Endothelial cell of umbilical vein (primary cell): ENCODE measurements at places on chromosomes 16 and 17.
A peak's percentile ranks its signal among the peaks of the same experiment; 100 is the strongest.

GRCh38 chr17:78785663-78786057 is 3.6 kb upstream of the CYTH1 start:
- DNase-seq, result no peak

- no peak for DNase-seq
Observed at GRCh38 chr17:8222380-8222629, 11.9 kb upstream of the AURKB start.

- DNase-seq, result no peak
Observed at GRCh38 chr16:85403693-85404092, 209.4 kb upstream of the GSE1 start.

- no peak for DNase-seq
Observed at GRCh38 chr17:78528541-78528940, 48.7 kb downstream of the DNAH17 start.

- no peak for DNase-seq
Observed at GRCh38 chr16:77295896-77296295, 96.7 kb downstream of the SYCE1L start.

DNA sequence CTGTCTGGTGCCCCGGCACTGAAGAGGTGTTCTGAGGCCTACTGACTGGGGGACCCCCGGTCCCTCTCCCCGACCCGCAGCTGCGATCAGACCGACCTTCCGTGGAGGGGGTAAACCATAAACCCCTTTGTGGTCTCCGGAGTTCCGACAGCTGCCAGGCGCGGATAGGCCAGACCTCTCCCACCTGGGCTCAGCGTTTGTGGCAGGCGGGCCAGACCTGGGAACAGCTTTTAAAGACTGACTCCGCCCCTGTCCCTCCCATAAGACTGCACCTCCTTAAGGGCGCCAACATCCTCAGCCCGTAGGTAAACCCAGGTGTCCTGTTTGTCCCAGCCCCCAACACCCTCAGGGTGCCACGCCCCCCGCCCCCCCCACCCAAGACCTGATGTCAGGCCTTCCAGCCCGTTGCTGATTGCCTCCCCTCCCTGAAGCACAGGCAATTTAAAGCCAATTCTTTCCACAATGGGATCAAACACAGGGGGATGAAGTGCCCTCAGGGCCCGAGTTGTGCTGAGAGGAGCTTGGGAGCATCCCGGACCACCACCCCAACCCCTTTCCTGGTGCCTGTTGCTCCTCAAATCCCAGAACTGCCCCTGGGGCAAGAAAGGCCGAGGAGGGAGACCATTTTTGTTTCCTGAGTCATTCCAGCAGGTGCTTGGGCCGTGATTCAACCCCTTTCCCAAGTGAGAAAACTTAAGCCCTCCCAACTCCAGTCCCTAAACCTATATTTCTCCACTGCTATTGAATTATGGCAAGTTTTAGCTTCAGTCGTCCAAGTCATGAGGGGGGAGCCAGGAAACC is at the start of gene SOX15:
TSS of gene SOX15 (minus strand) at position 204 of the 801 bp plus-strand sequence. CDS start 418 bp downstream, outside the sequence.
- DNase-seq, result no peak

DNA sequence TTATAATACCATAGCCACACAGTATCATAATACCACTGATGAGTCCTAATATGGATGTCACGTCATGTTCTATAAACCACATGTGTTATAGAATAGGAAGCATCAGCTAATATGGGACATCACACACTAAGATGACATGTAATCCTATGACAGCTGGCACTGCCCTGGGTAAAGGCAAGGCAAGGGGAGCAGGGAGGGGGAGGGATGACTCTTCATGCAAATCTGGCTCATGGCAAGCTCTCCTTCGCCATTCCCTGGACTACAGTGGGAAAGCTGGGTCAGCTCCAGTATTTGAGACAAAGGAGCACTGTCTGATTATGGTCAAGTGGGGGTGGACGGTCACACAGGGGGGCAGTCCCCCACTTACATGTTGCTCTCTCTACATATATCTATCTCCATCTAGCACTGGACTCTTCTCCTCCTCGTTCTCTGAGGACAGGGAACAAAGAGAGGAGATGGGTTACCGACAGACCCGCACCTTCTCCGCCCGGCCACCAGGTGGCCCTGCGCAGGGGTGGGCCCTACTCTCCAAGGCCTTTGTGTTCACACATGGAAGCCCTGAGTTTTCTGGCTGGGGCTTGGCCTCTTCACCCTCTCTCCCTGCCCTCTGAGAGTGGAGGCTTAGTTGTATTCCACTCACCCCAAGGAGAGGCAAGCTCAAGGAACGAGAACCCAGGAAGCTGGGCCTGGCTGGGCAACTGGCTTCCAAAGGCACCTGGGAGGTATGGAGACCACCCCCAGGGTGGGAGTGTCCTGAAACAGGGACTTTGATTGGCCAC is 23.4 kb upstream of the MPO start:
- DNase-seq, result peak; percentile 26

DNA sequence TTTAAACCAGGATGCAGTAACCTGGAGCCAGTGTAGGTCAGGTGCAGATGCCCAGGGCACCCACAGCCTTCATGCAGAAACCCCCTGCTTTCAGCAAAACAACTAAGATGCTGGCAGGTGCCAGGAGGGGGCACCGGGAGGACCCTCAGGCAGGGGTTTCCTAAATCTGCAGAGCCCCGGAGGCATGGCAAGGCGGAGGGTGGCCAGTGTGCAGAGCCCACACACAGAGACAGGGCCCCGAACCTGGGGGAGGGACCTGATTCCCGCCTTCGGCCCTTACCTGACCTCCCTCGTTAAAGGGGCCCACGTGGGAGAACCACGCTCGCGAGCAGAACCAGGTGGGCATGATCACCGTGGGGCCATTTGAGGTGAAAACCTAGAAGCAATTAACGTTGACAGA is 114.0 kb upstream of the METRNL start:
- DNase-seq, result no peak

DNA sequence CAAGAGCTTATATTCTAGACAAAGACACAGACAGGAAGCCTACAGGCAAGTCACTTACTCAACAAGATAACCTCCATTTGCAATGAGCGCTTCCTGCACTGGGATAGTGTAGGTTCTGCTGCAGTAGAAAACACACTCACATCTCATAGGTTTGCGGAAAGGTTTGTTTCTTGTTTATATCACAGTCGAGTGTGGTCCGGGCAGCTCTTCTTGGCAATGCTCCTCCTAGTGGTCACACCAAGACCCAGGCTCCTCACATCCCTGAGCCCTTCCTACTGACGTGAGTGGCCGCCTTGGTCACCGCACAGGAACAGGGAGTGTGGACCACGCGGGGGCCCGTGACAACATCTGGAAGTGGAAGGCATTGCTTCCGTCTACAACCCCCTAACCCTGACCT is 48.0 kb upstream of the RBFOX3 start:
- DNase-seq, result peak; percentile 32

DNA sequence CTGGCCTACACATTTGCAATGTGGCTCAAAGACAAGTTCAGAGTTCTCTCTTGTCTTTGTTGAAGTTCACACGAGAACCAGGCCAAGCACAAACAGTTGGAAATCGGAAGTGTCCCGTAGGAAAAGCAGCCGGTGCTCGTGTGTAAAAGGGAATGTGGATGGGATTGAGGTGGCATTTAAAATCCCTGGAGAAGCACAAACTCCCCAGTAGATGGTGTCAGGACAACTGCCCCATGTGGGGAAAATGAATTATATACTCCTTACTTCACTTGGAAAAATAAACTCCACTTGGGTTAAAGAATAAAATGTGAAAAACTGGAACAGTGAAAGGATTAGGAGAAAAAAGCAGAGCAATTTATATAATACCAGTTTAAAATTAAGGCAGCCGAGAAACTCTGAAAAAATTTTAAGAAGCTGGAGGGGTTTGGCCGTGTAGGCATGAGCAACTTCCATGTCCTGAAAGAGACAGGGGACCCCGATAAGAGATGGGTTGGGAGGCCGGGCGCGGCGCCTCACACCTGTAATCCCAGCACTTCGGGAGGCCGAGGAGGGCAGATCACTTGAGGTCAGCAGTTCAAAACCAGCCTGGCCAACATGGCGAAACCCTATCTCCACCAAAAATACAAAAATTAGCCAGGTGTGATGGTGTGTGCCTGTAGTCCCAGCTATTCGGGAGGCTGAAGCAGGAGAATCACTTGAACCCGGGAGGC is 28.1 kb downstream of the CBFA2T3 start:
- no peak for DNase-seq

GRCh38 chr16:77223184-77223583 is 24.0 kb downstream of the SYCE1L start:
- DNase-seq, result no peak

DNA sequence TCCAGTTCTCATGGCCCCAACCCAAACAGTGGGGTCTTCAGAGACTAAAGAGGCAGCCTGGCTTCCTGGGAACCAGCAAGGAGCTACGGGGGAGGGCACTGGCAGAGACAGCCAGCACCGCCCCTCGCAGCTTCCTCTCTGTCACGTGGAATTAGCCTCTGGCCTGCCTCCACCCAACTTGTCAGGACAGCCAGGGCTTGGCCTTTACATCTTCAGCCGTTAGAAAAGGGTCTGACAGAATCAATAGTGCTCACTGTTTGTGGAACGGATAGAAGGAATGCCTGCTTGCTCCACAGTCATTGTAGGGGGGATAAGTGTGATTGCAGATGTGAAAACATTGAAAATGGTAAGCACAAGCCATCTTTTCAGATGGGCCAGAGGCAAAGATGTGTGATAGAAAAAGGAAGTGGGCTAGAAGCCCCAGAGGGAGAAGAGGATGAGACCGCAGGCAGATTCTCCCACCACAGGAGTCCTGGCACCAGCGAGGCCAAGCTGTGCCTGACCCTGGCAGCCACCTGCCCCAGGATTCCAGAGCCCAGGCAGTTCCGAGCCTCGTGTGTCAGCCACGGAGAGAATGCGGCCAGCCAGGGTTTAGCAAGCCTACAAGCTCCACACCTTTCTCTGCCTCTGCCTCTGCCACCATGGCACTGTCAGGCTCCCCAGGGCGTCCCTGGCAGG is 18.6 kb downstream of the GRIN2C start:
- DNase-seq, result no peak

DNA sequence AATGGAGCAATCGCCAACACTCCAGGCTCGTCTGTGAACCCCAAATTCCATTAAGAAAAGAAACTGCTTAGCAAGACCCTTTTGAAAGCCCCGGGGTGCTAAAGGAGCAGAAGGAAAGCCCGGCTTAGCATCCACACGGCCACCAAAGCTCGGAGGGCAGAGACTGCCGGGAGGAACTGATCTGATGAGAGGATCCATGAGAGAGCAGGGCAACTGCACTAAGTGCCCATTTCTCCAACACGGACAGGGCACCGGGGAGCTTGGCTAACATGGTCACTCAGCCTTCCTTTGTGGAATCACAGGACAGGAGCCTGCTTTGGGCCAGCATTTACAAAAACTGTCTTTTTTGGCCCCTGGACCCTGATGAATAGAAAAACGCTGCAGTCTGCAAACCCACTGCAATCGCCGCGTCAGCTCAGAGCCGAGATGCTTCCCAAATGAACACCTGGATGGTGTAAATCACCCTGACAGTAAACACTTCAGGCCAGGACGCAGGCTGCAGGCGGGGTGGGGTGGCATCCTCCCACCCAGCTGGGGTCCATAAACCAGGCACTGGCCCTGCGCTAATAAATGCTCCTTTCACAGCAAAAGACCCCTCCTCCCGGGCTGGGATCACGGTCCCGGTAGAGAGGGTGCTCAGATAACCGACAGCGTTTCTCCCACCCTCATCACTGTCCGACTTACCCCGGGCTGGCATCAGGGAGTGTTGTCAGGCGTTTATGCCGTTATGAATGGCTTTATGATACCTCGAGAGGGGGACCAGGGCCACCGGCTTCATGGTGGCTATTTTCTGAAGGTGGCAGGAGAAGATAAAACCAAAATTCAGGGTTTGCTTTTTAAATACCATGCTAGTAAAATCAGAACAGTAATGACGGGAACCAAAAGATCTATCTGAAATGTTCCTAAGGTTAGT is 299.5 kb downstream of the IRF8 start:
- DNase-seq, result no peak

GRCh38 chr16:1981398-1981836 is at the start of gene NOXO1:
NOXO1 (minus strand) TSS chr16:1981469; CDS start chr16:1981179, 290 bp downstream.
- no peak for DNase-seq

GRCh38 chr16:17777408-17777863 is 306.7 kb upstream of the XYLT1 start:
- no peak for DNase-seq

DNA sequence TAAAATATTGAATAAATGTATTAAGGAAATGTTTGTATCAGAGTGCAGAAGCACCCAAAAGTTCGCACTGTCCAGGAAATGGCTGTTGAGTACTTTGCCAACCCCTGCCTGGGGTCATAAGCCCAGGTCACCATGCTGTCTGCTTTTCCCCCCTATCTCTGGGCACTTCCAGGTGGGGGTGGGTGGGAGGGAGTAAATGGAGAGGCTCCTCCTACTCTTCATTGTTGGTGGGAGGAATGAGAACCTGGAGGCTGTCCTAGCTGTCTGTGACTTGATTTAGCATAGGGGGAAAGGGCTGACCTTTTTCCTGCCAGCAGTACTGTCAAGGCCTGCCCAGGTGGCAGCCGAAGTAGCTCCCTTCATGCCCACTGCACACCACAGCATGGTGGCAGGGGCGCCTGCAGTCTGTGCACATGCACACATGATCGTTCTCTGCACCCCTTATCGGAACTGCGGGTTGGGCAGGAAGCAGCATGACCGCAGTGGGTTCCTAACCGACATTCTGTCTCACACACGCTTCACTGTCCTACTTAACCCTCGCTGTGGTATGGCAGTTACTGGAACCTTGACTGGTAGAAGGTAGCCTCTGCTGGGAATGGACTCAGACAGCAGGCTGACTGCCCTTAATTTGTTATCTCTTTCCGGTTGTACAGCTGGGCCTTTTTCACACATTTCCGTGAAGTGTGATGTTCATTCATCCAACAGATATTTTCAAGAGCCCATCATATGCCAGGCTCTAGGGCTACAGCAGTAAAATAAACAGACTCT is 41.5 kb downstream of the LDHD start:
- peak; percentile 56 for DNase-seq

- peak; percentile 83 for DNase-seq
Observed at GRCh38 chr17:50681263-50682200, 26.2 kb downstream of the ANKRD40 start.

DNA sequence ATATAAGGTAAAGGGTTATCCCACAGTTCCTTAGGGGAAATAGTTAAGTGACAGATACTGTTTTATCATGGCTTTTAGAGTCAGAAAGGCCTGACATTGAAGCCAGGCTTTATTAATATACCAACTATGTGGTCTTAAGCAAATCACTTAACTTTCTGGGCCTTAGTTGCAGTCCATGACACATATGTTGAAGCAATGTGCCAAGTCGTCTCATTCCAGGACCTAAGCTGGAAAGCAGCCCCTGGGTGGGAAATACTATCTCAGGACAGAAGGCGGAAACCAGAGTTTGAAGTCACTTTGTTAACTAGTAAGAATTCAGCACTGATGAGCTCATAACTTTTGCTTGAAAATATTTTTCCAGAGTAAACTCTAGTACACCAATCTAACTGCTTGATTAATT is 80.0 kb downstream of the USP32 start:
- DNase-seq, result no peak
